ENCODE measurements at places on chromosomes 3 and 15.

DNA sequence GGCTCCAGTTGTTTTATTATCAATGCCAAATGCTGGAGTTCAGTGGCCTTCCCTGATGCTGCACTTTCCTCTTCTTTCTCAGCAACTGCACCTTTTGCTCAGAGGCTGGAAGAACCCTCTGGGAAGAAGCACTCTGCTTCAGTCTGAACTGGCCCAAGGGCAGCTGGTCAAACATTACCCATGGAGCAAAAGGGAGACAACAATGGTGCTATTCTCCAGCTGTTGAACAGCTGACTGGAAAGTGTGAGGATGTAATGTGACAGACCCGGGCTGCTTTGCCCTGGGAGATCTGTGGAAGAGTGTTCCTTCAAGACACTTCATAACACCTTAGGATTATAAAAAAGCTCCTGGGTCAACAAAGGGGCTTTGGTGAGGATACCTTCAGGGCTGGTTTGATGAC is 84.9 kb downstream of the EPHB1 start:
- H3K4me1 ChIP-seq = no peaks in the 10 kb centered on the region
- H3K27ac ChIP-seq = no peak overlapping the region
- H3K4me3 ChIP-seq = no peak overlapping the region
- H3K36me3 ChIP-seq = no peaks in the 10 kb centered on the region
- no peak for DNase-seq
- peaks cover 2% of the 10 kb centered on the region for H3K27me3 ChIP-seq

- no peaks in the 10 kb centered on the region for H3K36me3 ChIP-seq
- H3K27me3 ChIP-seq = no peaks in the 10 kb centered on the region
- no peak for DNase-seq
- H3K4me3 ChIP-seq = peak overlapping the region; percentile 97
- H3K4me1 ChIP-seq = peaks cover 12% of the 10 kb centered on the region
These were observed 1.1 kb upstream of the PLCL2 start for GRCh38 chr3:16883723-16884083.

DNA sequence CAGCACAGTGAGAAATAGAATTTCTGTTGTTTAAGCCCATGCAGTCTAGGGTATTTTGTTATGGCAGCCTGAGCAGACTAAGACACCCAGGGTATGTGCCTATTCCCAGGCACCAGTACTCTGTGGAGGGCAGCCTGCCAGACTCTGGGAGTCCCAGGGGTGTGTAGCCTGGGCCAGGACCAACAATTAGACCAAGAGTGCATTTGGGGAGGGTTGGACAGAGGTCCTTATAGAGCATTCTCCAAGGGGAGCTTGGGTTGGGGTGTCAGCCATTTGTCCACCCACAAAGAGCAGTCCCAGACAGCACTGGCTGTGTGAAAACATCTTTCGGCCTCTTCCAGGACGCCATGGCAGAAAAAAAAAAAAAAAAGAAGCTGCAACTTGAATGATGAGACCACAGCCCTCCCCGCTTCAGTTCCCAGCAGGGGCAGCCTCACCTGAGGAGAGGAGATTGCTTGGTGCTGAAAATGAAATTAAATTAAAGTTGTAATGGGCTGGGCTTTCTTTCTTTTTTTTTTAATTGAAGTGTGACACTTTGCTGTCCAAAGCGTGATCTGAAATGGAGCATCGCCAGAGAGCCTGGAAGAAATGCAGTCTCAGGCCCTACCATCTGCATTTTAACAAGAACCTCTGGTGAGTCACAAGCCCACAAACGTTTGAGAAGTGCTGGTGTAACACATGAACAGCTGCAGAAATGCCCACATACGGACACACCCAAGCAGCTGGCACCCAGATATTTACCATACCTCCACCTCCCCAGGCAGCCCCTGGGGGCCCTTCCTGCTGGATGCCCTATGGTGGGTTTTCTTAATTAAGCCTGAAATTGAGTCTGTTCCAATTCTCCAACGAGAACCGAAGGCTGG is 21.3 kb upstream of the CAV3 start:
- H3K27me3 ChIP-seq = peaks cover 6% of the 10 kb centered on the region
- H3K4me3 ChIP-seq = no peak overlapping the region
- no peaks in the 10 kb centered on the region for H3K4me1 ChIP-seq
- no peaks in the 10 kb centered on the region for H3K36me3 ChIP-seq

DNA sequence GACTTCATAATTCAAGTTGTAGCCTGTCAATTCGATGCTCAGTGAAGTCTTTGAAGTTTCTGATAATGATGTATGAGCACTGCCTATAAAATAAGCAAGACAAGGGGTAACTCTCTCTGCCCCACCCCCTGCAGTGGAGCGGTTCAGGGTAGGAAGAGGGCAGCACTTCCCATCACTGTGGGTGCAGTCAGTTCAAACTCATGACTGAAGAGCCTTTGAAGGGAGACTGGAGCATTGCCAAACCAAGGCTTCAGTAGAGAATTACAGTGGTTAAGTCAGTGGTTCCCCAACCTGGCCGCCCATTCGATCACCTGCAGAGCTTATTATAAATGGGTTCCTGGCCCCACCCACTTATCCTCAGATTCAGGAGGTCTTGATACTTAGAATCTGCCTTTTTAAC is 190.6 kb downstream of the SHQ1 start:
- peaks cover 7% of the 10 kb centered on the region for H3K27me3 ChIP-seq
- no peak for DNase-seq
- H3K36me3 ChIP-seq = no peaks in the 10 kb centered on the region
- H3K4me3 ChIP-seq = no peak overlapping the region
- H3K4me1 ChIP-seq = no peaks in the 10 kb centered on the region
- H3K27ac ChIP-seq = no peak overlapping the region

Measured in memory B cell (primary cell).